ENCODE measurements at places on chromosomes 3 and 15.

DNA sequence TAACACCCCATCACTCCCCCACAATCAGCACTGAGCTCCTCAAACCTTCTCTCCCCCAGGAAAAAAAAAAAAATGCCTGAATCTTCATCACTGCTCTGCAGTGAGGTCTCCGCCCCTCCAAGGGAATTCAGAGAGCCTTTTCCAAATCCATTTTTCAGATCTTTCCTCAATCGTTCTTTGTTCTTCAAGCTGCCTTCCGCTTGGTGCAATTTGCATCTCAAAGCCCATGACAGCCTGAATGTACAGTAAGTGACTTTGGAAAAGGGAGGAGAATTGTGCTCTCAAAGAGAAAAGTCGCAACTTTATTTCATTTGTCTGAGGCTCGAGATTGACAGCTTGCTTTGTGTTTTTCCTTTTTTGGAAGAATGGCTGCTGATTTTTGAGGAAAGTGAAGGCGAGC lies 75.0 kb downstream of the CORO2B start:
- no peak for DNase-seq

DNA sequence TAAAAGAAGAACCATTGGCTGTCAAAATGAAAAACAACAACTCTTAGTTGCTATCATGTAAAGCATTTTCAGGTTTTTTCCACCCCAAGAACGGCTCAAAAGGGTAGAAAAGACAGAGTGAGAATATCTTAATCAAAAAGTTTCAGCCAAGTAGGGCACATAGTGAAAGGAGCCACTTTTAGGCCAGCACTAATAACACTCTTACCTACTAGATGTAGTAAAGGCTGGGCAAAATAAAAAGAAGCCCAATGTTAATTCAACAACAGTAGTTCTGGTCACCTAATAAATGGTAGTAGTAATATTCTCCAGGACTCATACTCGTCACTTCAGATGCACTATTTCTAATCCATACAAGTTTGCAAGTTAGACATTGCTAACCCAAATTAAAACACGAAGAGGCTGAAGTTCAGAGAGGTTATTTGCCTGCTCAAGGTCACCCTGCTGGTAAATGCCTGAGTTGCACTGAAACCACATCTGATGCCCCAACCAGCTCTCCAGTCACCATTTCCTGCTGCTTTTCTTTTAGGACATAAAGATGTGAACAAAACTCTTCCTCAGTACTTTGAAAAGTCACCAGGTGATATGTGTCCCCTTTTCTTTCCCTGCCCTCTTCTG lies 7.5 kb downstream of the GOLIM4 start:
- no peak for DNase-seq

DNA sequence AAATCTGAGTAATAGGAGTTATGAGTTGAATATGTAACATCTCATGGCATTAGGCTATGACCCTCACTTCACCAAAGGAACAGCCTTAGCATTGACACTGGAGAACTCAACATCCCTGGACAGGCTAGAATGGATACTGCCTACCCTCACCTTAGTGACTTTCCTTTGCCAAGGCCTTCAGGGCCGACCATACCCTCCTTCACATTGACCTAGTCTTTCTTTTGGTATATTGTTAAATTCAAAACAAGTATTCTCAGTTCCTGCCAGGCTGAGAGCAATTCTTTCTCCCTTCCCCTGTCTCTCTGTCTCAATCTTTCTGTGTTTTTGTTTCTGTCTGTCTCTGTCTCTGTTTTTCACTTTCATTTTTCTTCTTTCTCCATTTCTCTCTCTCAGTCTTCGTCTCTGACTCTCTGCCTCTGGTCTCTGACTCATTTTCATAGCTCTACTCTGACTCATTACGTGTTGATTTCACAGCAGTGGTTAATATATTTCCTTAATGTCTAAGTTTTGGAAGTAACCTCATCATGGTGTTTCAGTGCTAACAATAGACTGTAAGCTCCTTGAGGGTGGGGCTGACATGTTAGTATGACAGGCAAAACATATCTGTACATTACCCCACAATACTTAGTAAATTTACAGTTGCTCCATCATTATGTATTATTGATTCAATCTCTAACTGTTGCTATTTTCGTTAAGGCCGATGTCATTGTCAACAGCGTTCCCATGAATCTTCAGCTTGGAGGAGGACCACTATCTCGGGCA lies 32.5 kb downstream of the PARP15 start:
- DNase-seq, result peak; percentile 52

- DNase-seq, result no peak
Measured at GRCh38 chr15:47542312-47542989, 174.9 kb upstream of the SEMA6D start.

- no peak for DNase-seq
Measured at GRCh38 chr15:39746176-39746575, 36.5 kb downstream of the FSIP1 start.

GRCh38 chr3:151319628-151320027 lies 3.0 kb upstream of the GPR87 start:
- DNase-seq, result no peak

GRCh38 chr3:104005815-104006214 lies 1360.9 kb upstream of the ALCAM start:
- no peak for DNase-seq

GRCh38 chr15:53739187-53739586 lies 20.3 kb downstream of the WDR72 start:
- DNase-seq, result no peak

GRCh38 chr3:51336261-51336660 lies 48.8 kb upstream of the MANF start:
- no peak for DNase-seq

DNA sequence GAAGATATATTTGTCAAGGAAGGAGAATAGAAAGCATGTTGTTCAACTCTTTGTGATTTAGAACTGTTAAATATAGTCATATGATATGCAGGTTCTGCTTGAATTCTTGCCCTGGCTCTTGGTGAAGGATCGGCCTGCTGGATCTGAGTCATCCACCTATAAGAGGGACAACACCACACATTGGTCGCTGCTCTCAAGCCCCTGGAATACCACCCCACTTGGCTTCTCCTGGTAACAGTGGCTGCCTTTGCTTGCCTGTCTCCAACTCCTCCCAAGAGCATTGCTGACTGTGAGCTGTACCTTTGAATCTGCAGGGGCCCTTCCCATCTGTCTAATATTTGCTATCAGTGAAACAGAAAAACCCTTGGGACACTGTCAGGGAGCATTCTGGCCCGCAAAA lies 78.9 kb upstream of the DGKG start:
- no peak for DNase-seq

DNA sequence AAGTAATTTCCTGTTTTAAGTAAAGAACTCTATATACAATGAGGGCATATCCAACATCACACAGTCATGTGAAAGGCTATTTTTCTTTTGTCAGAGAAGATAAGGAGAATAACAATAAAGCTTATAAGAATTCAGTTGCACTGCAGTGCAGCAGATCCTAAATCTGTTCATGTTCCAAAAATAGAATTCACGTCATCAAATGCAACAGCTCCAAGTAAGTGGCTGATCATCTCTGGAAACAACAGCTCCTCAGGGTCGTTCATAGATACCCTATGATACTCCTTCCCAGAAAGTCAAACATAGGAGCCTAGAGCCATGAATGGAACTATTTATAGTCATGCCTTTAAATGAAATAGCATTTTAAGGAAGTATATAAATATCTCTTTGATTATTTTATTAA lies 100.2 kb downstream of the FMN1 start:
- no peak for DNase-seq

- DNase-seq, result no peak
Measured at GRCh38 chr3:47731061-47731460, 50.6 kb downstream of the SMARCC1 start.

DNA sequence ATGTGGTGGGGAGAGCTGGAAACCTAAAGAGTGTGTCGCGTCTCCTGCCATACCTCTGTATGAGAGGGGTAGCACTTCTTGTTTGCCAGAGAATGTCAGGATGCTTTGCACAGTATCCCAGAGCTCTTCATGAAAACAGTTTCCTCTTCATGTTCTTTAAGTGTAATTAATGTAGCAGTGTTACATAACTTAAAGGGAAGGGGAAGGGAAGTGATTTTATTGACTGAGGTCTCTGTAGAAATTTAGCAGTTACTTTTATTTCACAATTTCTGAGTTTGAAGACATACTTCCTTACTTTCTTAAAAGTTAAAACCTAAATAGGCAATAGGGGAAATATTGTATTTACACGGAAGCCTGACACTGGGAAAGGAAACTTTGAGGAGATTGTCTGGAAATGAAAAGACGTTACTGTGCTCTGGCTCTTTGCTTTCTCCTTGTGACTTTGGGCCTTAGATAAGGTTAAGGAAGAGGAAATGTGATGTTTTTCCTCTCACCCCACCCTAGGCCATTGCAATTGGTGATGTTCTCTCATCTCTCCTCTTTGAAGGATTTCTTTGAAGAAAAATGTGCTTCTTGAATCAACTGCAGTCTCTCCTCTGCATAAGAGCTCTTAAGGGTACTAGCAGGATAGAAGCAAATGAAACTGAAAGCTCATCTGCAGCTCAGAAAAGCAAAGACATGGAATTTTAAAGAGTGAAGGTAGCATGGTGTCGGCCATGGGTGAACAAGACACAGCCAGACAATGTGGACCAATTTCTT lies 6.0 kb downstream of the NXPE3 start:
- DNase-seq, result no peak

- DNase-seq, result no peak
Measured at GRCh38 chr15:77531191-77532000, 101.3 kb downstream of the LINGO1 start.

- DNase-seq, result no peak
Measured at GRCh38 chr15:56813995-56814394, 80.7 kb upstream of the ZNF280D start.

GRCh38 chr3:119741657-119742590 lies 39.1 kb downstream of the CFAP91 start:
- no peak for DNase-seq

- DNase-seq, result no peak
Measured at GRCh38 chr15:72982714-72983113, 69.5 kb upstream of the NEO1 start.

DNA sequence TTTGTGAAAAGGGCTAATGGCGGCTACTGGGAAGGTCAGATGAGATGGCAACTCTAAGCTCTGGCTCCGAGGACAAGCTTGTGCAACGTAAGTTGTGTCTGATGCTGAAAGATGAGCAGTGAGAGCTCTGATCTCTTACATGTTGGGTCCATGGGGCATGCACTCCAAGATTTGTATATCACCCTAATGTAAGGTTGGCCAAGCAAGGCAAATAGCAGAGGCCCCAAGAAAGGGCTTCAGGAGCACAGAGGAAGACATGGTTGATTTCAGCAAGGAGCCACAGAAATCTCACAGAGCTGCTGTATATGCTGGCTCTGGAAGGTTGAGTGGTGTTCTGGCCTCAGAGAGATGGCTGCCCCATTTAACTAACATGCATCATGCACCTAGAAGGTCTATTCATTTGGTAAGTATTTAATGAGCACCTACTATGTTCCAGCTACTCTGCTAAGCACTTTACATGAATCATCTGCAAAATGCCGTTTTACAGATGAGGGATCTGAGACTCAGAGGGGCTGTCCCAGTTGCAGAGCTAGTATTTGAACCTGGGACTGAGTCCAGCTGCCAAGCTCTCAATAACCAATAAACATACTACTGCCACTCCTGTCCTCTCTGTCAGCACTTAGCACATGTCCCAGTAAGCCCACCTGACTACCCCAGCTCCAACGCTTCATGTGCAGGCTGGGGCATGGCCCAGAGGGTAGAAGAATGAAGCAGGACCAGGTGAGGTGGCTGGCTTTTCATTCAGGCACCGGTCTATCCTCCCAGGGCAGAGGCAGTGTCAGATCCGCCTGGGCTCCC lies 27.8 kb upstream of the ATP2B2 start:
- no peak for DNase-seq

DNA sequence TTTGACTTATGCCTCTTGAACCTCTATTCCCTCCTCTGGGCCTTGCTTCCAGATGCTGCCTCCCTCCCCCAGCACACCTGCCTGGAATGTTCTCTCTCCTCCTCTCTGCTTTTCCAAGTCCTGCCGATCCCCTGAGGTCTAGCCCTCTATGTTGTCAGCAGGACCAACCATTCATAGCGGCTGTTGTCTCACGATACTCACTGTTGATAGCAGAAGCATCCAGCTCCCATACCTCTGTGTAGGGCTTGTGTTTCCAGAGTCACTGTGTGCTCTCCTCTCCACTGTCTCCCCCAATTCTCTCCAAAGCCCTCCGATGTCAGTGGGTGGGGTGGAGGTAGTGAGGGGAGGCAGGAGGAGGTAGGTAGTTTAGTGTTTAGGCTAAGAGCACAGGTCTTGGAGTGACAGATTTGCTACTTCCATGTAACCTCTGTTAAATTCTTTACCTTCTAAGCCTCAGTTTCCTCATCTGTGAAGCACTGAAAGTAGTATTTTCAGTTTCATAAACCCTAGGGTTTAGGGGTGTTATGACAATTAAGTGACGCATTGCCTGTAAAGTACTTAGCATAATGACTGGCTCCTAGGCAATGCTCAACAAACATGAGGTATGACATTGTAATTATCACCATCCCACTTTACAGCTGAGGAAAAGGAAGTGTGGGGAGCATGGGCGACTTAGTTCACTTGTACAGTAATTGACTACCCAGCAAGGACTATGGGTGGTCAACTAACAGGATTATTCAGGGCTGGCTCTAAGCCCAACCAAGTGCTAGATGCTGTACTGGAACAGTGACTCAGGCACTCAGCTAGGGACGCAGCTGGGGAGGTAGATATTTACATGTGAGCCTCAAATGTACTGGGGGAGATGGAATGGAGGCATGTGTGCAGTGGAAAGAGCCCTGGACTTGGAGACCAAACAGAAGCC lies 122.8 kb downstream of the CACNA1D start:
- no peak for DNase-seq

DNA sequence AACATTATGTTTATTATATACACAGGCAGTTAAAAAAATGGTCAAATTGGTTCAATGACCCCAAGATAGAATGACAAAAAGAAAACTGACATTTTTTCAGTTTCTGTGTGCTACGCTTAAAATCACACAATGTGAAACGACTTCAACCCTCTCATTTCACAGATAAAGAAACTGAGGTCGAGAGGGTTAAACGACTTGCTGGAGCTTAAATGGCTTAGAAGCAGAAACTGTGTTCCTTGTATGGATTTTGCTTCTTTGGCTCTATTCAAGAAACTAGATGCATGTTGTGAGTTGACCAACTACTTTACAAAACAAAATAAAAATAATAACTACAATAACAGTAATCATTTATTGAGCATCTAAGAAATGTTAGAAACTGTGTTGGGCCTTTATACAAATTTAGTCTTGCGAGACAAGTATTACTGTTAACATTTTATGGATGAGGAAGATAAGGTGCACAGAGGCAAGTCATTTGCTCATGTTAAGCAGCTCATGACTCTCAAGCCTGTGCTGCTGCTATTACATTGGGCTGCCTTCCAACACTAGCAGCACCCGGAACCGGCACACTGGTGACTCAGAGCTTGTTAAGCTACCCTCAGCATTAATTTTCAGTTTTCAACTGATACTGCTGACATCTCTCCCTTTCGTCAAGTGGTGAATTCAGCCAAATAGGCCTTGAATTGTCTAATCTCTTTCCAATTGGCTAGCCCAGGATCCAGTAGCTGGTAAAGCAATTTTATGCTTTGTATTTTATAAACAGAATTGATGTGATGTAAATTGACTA lies 487.6 kb downstream of the NAALADL2 start:
- DNase-seq, result peak; percentile 90

- no peak for DNase-seq
Measured at GRCh38 chr15:66927201-66928077, 138.0 kb upstream of the SMAD3 start.
